Astrocyte of the spinal cord (primary cell): ENCODE measurements at places on chromosomes 1 and 21.

DNA sequence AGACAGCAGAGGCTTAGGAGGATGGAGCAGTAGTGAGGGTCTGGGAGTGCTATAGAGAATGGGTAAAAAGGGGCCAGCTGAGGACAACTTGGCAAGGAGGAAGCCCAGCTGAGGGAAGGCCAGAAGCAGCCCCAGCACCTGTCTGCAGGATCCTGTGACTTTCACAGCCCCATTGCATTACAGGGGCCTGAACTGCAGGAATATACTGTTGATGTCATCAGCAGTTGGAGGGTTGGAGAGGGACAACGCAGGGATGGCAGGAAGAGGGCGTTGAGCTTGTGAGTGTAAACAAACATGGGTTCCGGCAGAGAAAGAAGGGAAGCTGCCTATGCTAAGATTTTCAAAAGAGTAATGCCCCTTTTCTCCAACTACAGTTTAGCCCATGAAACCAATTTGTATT lies 628.5 kb downstream of the SMYD3 start:
- DNase-seq, result no peak

DNA sequence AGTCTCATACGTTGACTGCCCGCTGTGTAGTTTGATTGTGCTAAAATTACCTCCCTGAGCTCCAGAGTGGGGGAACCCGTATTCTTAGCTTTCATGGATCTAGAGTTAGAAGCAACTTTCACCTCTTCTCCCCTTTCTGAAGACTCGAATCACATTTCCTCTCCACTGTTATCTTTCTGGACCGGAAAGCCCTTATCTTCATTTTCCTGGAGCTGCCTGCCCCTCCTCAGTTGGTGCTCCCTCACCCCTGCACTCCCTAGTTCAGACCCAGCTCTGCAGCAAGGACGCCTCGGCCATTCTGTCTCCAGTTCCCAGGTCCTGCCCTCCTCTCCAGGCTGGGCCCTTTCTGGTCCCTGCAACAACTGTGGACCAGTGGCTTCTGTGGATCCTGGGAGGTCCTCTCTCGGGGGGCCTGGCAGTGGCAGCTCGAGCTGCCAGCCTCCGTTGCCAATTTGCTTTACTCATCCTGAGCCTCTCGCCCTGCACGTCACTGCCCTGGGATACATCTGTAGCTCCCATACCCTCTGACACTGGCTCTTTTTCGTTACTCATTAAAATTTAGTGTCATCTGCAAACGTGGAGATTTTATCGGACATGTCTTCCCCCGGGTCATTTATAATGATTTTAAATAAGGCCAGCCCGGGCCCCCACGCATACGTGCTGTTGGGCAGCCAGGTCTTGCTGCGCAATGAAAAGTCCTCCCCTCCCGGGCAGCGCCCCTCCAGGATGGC lies 141.5 kb upstream of the VAMP3 start:
- no peak for DNase-seq

GRCh38 chr21:33267250-33267649 lies 1.1 kb downstream of the IL10RB start:
- no peak for DNase-seq

GRCh38 chr21:25421321-25422028 lies 185.8 kb downstream of the MRPL39 start:
- peak; percentile 54 for DNase-seq

- DNase-seq, result no peak
Measured at GRCh38 chr1:179305450-179305849, 11.9 kb downstream of the SOAT1 start.

GRCh38 chr1:206953126-206953525 lies 6.9 kb upstream of the PIGR start:
- no peak for DNase-seq

- DNase-seq, result no peak
Measured at GRCh38 chr1:201659572-201659971, 120.6 kb downstream of the NAV1 start.

DNA sequence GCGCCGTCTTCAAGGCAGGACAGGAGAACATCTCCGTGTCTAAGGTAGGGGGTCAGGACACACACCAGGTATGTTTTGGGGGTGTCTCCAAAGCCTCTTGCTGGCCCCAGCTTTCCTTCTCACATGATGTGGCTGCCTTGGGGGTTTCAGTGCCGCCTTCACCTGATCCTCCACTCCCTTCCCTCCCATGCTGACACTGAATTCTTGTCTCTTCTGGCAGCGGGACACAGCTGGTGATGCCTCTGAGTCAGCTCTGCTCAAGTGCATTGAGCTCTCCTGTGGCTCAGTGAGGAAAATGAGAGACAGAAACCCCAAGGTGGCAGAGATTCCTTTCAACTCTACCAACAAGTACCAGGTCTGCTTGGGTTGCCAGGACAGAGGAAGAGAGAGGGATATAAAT lies 13.5 kb downstream of the ATP1A2 start:
- DNase-seq, result peak; percentile 28

DNA sequence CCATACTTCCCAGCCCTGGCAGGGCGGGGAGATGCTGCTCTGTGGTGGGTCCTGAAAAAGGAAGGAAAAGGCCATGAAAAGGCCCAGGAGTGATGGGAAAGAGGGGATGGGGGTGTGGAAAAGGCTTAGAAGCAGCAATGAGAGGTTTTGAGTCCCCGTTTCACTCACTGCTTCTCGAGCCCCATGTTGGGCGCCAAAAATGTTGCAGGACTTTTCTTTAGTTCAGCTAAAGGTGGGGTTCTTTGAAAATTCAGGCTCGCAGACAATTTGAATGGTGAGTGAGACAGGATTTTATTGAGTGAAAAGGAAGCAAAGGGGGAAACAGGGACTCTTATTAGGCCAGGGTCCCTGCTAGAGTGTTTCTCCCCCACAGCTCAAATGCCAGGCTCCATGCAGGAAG lies 93.1 kb downstream of the MRPS6 start:
- DNase-seq, result peak; percentile 28

GRCh38 chr1:236301080-236301957 lies 19.6 kb upstream of the ERO1B start:
- no peak for DNase-seq

GRCh38 chr1:208595745-208596144 lies 351.6 kb upstream of the PLXNA2 start:
- DNase-seq, result peak; percentile 44

- DNase-seq, result no peak
Measured at GRCh38 chr1:60875138-60875537, 207.2 kb upstream of the NFIA start.

GRCh38 chr1:17696417-17697301 lies 58.5 kb upstream of the ACTL8 start:
- DNase-seq, result peak; percentile 74

DNA sequence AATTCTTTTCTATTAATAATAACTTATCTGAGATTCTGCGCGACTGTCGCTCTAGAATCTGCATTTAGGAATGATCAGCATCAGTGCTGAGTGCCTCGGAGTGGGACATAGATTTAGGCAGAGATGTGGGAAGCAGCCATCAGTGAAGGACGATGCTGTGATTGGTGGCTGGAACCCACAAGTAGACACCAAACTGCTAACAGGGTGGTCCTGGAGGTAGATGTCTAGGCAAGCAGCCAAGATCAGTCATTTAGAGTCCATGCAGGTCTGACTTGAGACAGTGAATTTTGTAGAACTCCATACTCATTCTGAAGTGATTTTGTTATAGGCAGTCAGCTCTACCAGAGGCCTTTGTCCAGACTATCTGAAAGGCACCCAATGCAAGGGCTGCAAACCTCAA lies 51.8 kb upstream of the LYST start:
- DNase-seq, result no peak

GRCh38 chr1:156608981-156609380 lies 7.7 kb upstream of the GPATCH4 start:
- DNase-seq, result no peak

- no peak for DNase-seq
Measured at GRCh38 chr1:203080456-203080855, 5.4 kb downstream of the MYOG start.

DNA sequence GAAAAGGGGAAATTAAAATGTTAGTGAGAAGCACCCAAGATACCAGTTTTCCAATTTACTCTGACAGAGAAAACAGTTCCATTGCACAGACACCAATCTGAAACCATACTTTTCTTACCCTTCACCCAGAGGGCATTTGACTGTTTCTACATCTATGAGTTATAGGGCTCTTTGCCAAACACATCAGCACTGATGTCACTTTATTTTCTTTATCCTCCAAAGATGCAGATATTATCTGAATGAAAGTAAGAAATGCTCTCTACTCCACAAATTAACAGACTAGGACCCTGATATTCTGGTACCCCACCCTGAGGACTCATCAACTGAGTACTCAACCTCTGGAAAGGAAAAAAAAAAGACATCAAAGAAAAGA lies 24.2 kb upstream of the PEX19 start:
- DNase-seq, result peak; percentile 25

GRCh38 chr1:19559641-19560040 lies 74.3 kb upstream of the CAPZB start:
- peak; percentile 86 for DNase-seq

DNA sequence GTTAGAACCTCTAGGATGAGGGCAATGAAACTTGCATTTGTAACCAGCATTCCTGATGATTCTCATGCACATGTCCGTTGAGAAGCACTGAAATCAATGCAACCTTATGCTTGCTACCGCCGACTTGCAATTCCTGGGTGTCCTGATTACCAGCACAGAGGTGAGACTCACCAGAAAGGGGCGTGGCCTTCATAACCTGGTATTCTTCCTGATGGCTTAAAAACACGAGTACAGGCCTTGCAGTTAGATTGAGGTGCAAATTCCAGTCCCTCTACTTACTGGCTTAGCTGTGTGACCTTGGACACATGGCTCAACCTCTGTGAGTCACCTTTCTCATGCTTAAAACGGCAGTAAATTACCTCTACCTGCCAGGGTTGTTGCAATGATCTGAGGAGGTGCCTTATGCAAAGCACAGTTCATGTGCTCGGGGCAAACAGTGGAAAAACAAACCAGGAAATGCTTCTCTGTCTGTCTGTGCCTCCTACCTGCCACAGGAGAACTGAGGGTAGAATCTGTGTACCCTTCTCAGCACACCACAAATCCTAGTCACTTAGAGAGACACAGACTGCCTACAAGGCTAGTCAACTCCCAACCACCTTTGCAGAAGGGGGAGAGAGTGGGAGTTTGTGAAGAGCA lies 39.1 kb upstream of the ECE1 start:
- DNase-seq, result no peak

GRCh38 chr1:119632103-119632490 lies 16.0 kb downstream of the ZNF697 start:
- no peak for DNase-seq

DNA sequence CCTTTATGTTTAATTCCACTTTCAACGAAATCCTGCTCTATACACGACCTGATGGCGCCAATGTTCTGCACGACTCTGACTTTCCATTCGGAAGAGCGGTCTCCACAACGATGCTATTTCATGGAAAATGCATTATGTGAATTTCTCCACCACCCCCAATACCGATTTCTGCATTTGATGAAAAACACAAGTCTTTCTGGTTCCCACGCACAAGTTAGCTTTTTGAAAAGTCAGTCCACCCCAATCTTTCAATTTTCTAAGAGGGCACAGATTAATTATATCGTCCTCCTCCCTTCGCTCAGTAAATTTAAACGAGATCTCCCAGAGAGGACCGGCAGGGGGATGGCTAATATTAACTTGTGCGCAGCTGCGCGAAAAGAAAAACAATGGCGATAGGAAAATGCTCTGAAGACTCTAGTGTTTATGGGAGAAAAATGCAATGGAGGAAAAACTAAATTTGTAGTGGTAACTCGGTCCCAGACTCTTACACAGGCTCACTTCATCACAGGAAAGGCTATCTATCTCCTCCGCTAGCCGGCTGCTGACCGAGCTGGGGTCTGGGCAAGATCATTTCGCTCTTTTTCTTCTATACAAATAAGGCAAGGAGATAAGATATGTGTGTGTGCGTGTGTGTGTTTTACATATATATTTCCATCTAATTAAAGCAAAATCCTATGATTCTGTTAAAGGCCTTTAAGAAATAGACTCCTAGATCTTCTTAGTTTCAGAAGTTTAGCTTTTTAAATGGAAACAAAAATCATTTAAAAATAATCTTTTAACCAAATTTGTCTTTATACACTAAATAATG lies 1.2 kb upstream of the LHX8 start:
- DNase-seq, result no peak

- DNase-seq, result peak; percentile 81
Measured at GRCh38 chr1:1021010-1021919, 1.3 kb downstream of the AGRN start.

GRCh38 chr1:41355761-41356160 lies 5.5 kb upstream of the FOXO6 start:
- no peak for DNase-seq

- DNase-seq, result no peak
Measured at GRCh38 chr21:45010860-45011259, 63.5 kb upstream of the ADARB1 start.

DNA sequence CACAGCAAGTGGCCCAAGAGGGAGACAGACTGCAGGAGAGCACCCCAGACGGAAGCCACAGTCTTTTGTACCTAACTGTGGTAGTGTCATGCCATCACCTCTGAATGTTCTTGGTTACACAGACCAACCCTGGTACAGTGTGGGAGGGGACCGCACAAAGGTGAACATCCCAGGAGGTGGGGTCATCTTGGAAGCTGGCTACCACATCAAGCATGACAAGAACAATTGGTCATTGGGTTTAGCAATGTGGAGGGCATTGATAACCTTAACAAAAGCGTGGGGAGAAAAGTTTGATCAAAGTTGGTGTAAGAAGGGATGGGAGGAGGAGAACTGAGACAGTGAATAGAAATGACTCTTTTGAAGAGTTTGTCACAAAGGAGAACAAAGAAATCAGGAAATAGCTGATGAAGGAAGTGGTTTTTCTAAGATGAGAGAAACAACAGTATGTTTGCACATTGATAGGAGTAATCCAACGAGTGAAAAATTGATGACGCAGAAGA lies 87.1 kb upstream of the CACNA1E start:
- DNase-seq, result no peak

GRCh38 chr1:160373696-160374095 lies 6.8 kb downstream of the NHLH1 start:
- DNase-seq, result no peak

DNA sequence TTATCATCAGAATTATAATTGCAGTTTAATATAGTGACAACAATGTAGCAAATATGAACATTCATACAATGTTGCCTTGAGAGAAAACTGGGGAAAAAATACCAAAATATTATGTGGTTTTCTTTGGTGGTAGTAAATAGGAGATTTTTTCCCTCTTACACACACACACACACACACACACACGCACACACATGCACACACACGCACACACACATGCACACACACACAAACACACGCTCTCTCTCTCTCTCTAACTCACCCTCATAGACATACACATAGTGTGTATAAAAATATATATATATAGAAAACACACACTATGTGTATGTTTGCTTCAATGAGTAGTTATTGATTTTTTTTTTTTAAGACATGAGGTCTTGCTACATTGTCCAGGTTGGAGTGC lies 211.6 kb downstream of the HHAT start:
- no peak for DNase-seq

DNA sequence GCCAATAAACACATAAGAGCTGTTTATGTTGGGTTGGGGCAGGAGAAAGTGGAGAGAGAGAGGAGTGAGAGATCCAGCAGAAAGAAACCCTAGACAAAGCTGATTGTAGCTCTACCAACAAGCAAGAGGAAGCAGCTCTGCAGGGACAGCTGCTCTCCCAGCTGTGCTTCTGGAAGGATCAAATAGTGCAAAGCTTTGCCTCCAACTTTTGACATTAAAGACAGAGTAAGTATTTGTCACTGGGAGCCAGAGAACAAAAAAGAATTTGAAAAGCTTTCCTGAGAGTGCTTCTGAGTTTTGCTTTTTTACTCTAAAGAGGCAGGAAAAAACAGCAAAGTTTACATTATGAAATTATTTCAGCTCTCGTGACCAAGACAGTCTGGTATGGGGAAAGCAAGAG lies 28.5 kb upstream of the C1orf198 start:
- no peak for DNase-seq
